ENCODE measurements at places on chromosomes 3 and 15. TPM values are rescaled to one million over a fixed set of nuclear protein-coding genes. Genes with fewer than 3 reads are reported as not detected.

The ALS2CL gene
- total RNA-seq, result 9.5 TPM

The DNASE1L3 gene
- not detected for total RNA-seq

The MAP6D1 gene
- total RNA-seq, result 7.8 TPM

The FMN1 gene
- total RNA-seq, result 0.25 TPM

The CACNA1D gene
- 0.58 TPM for total RNA-seq

The ZNF445 gene
- total RNA-seq, result 2.9 TPM

The DLEC1 gene
- not detected for total RNA-seq

The DCBLD2 gene
- 252 TPM for total RNA-seq

The DPPA2 gene
- total RNA-seq, result not detected

The CAND2 gene
- 0.54 TPM for total RNA-seq

The ROPN1 gene
- not detected for total RNA-seq

The RSL24D1 gene
- 143 TPM for total RNA-seq

The ACP3 gene
- not detected for total RNA-seq

The GP9 gene
- not detected for total RNA-seq

The TNFAIP8L3 gene
- 16.4 TPM for total RNA-seq

The SLC22A14 gene
- not detected for total RNA-seq

The ATP8B4 gene
- 0.91 TPM for total RNA-seq

The KLHL18 gene
- total RNA-seq, result 13.7 TPM

The CFAP20DC gene
- 2.5 TPM for total RNA-seq

Measured in A549 treated with ZK216348 at 1 μM for 4 hours (cell line).